ENCODE measurements at places on chromosomes 3 and 15.

- no peak for DNase-seq
These were observed 161.6 kb downstream of the TCF12 start for GRCh38 chr15:57079931-57080620.

DNA sequence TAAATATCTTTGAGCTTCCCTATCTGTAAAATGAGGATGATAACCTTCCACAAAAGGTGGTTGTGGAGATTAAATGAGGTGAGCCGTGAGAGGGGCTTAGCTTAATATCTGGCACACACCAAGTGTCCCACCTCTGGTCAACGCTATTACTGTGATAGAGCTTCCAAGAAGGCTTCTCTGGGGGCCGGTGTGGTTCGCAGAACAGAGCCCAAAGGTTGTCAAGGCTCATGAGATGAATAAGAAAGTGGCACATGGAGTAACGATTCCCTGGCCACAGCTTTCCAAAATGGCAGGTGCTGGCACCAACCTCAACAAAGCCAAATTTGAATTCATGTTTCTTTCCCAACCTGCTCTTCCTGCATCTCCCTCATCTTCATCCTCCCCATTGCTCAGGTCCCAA lies 10.4 kb downstream of the KY start:
- DNase-seq, result no peak

DNA sequence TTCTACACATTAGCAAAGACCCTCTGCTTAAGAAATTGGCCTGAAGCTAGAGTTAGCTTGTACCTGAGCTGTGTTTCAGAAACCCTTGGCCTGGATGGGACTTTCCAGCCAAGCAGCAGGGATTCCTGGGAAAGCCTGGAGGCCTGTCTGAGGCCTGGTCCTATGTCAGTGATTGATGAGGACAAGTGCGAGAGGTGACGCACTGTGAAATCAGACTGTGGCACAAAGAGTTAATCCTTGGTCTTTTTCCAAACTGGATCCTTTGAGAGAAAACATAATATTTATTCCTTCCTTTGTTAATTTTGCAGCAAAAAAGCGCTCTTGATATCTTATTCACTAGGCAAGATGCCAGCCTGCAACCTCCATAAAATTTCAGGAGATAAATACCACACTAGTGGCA lies 225.0 kb upstream of the ATP11B start:
- DNase-seq, result peak; percentile 59

DNA sequence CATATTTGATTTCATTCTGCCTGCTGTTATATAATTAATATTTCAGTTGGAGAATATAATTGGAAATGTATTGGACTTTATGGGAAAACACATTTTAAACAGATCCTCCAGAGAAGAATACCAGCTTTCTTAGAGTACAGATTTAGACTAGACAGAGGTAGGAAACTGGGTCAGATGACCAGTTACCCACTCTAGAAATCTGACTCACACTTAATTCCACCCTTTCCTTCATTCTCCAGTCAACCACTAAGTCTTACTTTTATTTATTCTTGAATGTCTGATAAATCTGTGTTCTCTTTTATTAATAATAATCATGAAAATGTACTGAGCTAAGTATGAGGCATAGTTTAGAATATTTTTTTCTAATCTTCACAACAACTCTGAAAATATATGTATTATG lies 110.7 kb downstream of the LRRC49 start:
- no peak for DNase-seq

- DNase-seq, result no peak
These were observed 22.6 kb upstream of the MTMR10 start for GRCh38 chr15:31013863-31014607.

- DNase-seq, result no peak
These were observed 16.5 kb downstream of the ST6GAL1 start for GRCh38 chr3:186946756-186947375.

- DNase-seq, result no peak
These were observed 190.5 kb downstream of the GREM1 start for GRCh38 chr15:32908135-32908801.
